ENCODE measurements at places on chromosomes 11 and 22. TPM values are rescaled to one million over a fixed set of nuclear protein-coding genes. Genes with fewer than 3 reads are reported as not detected.

MS4A1 gene
- polyA plus RNA-seq, result 0.13 TPM

DNA sequence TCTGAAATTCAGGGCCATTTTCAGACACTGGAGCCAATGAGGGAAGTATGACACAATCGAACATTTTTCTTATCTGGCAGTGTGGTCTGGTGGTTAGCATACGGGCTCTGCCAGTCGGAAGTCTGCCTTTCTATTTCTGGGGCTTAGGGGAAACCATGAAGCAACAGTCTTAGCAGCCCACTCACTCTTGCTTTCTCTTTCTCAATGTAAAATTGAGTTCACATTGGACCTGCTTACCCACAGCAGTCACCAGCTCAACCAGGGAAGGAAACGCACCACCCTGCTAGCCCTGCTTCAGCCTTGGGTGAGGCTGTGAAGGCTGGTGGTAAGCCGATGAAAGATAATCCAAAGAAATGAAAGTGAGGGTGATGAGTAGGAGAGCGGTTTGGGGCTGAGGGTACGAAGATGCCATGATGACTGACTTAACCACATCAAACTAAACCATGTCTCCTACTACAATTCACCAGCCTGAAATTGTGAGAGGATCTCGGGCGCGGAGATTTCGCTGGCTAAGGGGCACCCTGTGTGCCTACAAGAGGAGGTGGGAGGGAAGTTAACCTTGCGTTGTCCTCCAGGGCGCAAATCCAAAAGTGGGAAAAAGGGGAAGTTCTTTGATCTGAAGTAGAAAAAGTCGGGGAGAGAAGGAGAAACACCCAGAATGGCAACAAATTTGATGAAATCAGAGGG is 2.0 kb upstream of the LMO2 start:
- H3K27ac ChIP-seq, result no peak overlapping the region
- no peak overlapping the region for H3K4me3 ChIP-seq
- H3K27me3 ChIP-seq, result no peaks in the 10 kb centered on the region

GRCh38 chr22:50316114-50317065 is 8.9 kb upstream of the PLXNB2 start:
- H3K36me3 ChIP-seq, result no peaks in the 10 kb centered on the region
- no peak overlapping the region for H3K27ac ChIP-seq
- H3K4me1 ChIP-seq, result no peaks in the 10 kb centered on the region
- H3K27me3 ChIP-seq, result no peaks in the 10 kb centered on the region

DNA sequence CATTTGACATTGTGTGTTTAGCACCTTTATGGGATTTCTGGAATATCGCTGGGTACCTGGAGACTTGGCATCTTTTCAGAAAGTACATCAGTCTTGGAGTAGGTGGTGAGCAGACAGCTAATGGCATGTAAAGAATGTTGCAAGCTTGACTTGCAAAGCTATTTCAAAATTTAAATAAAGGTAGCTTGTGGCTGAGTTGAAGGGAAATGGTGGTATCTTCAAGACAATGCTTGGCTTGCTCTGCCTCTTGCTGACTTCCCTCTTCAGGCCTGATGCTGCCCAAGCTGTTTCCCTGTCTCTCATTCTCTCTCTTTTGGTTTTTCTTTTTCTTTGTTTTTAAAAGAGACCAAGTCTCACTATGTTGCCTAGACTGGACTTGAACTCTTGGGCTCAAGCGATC is 13.2 kb downstream of the ZNRF3 start:
- no peaks in the 10 kb centered on the region for H3K4me1 ChIP-seq
- no peak overlapping the region for H3K27ac ChIP-seq
- DNase-seq, result no peak
- H3K4me3 ChIP-seq, result no peak overlapping the region
- H3K27me3 ChIP-seq, result no peaks in the 10 kb centered on the region

HTR3A gene
- polyA plus RNA-seq, result not detected

DNA sequence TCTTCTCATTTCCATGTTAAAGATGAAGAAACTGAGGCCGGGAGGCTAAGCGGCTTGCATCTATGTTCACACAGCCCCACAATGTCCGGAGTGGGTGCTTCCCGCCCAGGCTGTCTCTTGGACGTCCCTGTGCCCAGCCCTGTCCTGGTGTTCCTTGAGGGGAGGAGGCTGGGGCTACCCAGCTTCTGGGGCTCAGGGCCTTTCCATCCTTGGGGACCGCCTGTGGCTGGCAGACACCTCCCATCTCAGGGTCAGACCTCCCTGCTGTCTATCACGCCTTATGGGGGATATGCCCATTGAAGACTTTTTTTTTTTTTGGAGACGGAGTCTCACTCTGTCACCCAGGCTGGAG is 95.5 kb downstream of the WNT7B start:
- H3K27ac ChIP-seq, result no peak overlapping the region
- H3K4me3 ChIP-seq, result no peak overlapping the region
- DNase-seq, result no peak
- peaks cover 53% of the 10 kb centered on the region for H3K27me3 ChIP-seq
- no peaks in the 10 kb centered on the region for H3K36me3 ChIP-seq
- no peaks in the 10 kb centered on the region for H3K4me1 ChIP-seq

- H3K27me3 ChIP-seq, result 0 out of 2 replicates have a peak, but pooled peaks cover 7% of the 10 kb centered on the region
- H3K27ac ChIP-seq, result no peak overlapping the region
- DNase-seq, result peak; percentile 3
These were observed 48.2 kb upstream of the CEP295 start for GRCh38 chr11:93613231-93613831.

GAL3ST3 gene
- polyA plus RNA-seq, result not detected

DNA sequence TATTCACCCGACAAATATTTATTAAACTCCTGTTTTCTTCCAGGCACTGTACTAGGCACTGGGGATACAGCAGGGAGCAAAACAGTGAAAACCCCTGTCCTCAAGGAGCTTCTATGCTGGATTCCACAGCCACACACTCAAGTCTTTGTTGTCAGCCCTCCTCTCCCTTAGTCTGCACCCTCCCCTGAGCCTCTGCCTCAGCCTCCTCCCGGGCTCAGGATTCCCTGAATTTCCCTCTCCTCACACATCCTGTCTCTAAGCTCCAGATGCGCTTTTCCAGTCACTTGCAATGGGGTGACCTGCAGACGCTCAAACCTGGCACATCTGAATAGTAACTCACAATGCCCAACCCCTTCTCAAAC is 13.5 kb upstream of the TUB start:
- H3K4me3 ChIP-seq, result no peak overlapping the region
- H3K27me3 ChIP-seq, result no peaks in the 10 kb centered on the region
- peaks cover 29% of the 10 kb centered on the region for H3K4me1 ChIP-seq
- no peak overlapping the region for H3K27ac ChIP-seq
- DNase-seq, result no peak

- H3K36me3 ChIP-seq, result no peaks in the 10 kb centered on the region
- no peak for DNase-seq
- H3K4me1 ChIP-seq, result no peaks in the 10 kb centered on the region
- H3K27ac ChIP-seq, result no peak overlapping the region
These were observed 118.3 kb downstream of the BUD13 start for GRCh38 chr11:116654526-116654925.

FERMT3 gene
- 1.5 TPM for polyA plus RNA-seq

RAB38 gene
- 2.5 TPM for polyA plus RNA-seq

GRCh38 chr11:129788278-129788677 is 27.4 kb upstream of the TMEM45B start:
- H3K27ac ChIP-seq, result no peak overlapping the region
- no peaks in the 10 kb centered on the region for H3K36me3 ChIP-seq
- peaks cover 67% of the 10 kb centered on the region for H3K27me3 ChIP-seq
- H3K4me1 ChIP-seq, result no peaks in the 10 kb centered on the region
- no peak overlapping the region for H3K4me3 ChIP-seq
- no peak for DNase-seq

DNA sequence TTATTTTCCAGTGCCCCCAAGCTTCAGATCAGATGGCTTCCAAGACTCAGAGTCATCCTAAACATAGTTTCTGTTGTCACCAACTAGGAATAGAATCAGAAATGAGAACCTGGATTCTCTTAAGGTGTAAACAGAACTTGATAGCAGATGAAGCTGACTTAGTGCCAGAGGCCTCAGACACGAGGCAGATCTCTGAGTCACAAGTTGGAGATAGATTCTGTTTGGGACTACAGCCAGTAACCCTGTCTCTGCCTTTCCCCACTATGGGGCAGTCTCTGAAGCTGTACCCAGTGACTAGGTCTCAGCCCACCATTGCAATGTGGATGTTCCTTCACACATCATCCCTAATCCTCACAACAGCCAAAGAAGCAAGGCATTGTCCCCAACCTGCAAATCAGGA is 25.4 kb downstream of the NEU3 start:
- H3K36me3 ChIP-seq, result no peaks in the 10 kb centered on the region
- H3K27ac ChIP-seq, result no peak overlapping the region
- H3K4me1 ChIP-seq, result 0 out of 2 replicates have a peak, but pooled peaks cover 11% of the 10 kb centered on the region
- peak; percentile 82 for DNase-seq
- no peak overlapping the region for H3K4me3 ChIP-seq
- no peaks in the 10 kb centered on the region for H3K27me3 ChIP-seq

- 0 out of 2 replicates have a peak overlapping the region, but pooled peaks have one; percentile 1 for H3K4me3 ChIP-seq
- DNase-seq, result peak; percentile 77
- H3K36me3 ChIP-seq, result no peaks in the 10 kb centered on the region
- H3K27me3 ChIP-seq, result peaks cover 26% of the 10 kb centered on the region
- peaks cover 18% of the 10 kb centered on the region for H3K4me1 ChIP-seq
- peak overlapping the region; percentile 14 for H3K27ac ChIP-seq
These were observed 4.7 kb downstream of the MPEG1 start for GRCh38 chr11:59207988-59208451.

GRCh38 chr11:44542372-44542771 is 23.1 kb upstream of the CD82 start:
- H3K27ac ChIP-seq, result no peak overlapping the region
- H3K36me3 ChIP-seq, result no peaks in the 10 kb centered on the region
- DNase-seq, result no peak
- peaks cover 9% of the 10 kb centered on the region for H3K27me3 ChIP-seq
- H3K4me1 ChIP-seq, result no peaks in the 10 kb centered on the region

DNA sequence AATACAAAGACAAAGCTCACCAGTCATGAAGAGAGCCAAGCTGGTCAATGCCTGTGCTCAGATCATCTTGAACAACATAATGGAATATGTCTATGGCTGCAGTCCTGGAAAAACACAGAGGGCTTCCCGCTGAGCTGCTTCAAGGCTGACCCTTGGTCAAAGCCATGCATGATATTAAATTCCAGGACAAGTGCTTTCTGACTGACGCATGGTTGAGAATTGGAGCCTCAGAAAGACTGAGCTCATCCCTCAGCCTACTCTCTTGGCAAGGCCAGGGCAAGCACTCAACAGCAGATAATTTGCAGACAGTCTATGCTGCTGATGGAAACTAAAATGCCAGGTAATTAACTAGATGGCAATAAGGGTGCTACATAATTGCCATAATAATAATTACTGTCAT is 89.2 kb downstream of the GALNT18 start:
- no peak overlapping the region for H3K27ac ChIP-seq
- no peaks in the 10 kb centered on the region for H3K27me3 ChIP-seq
- no peaks in the 10 kb centered on the region for H3K4me1 ChIP-seq
- H3K4me3 ChIP-seq, result no peak overlapping the region
- no peaks in the 10 kb centered on the region for H3K36me3 ChIP-seq
- peak; percentile 64 for DNase-seq

GRCh38 chr11:71284525-71285092 is 32.2 kb upstream of the SHANK2 start:
- no peaks in the 10 kb centered on the region for H3K36me3 ChIP-seq
- H3K4me1 ChIP-seq, result peaks cover 21% of the 10 kb centered on the region
- no peak overlapping the region for H3K4me3 ChIP-seq
- H3K27me3 ChIP-seq, result peaks cover 40% of the 10 kb centered on the region
- no peak overlapping the region for H3K27ac ChIP-seq
- DNase-seq, result no peak

GRCh38 chr11:64130618-64131017 is 35.3 kb downstream of the MACROD1 start:
- H3K27me3 ChIP-seq, result no peaks in the 10 kb centered on the region
- H3K4me3 ChIP-seq, result no peak overlapping the region
- H3K27ac ChIP-seq, result no peak overlapping the region
- no peaks in the 10 kb centered on the region for H3K36me3 ChIP-seq

- peaks cover 12% of the 10 kb centered on the region for H3K4me1 ChIP-seq
- no peak overlapping the region for H3K4me3 ChIP-seq
- no peaks in the 10 kb centered on the region for H3K27me3 ChIP-seq
- DNase-seq, result no peak
These were observed 528.4 kb downstream of the METTL15 start for GRCh38 chr11:28636566-28636965.

GRCh38 chr11:85595285-85595884 is 31.8 kb downstream of the DLG2 start:
- H3K27ac ChIP-seq, result no peak overlapping the region
- no peak overlapping the region for H3K4me3 ChIP-seq
- peak; percentile 73 for DNase-seq
- no peaks in the 10 kb centered on the region for H3K36me3 ChIP-seq
- H3K27me3 ChIP-seq, result no peaks in the 10 kb centered on the region
- H3K4me1 ChIP-seq, result no peaks in the 10 kb centered on the region

DNA sequence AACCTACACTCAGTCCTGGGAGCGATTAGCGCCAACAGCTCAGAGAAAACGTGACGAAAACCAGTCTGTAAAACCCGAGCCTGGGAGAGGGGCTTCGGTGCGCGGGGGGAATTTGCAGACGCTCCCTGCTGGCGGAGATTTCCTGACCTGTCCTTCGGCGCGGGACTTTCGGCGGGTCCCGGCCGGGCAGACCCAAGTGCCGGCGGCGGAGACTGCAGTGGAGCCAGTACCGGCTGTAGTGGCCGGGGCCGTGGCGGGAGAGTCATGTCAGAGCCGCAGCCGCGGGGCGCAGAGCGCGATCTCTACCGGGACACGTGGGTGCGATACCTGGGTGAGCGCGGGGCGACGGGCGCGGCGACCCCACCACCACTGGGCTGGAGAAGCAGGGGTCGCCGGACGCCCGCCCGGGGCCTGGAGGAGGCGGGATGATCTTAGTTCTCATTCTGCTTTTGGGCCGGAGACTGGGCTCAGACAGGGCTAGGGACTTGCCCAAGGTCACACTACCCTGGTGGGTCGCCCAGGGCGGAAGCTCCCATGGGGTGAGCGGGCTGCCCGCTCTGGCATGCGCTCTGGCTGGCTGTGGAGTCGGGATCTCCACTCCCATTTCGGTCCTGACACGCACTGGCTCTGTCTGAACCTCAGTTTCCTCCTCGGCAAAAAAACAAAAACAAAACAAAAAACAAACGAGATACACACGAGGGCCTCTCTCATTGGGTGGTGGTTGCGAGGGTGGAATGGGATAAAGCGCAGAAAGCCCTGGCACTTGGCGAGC is at the start of gene MTFP1:
Gene MTFP1 (plus strand): TSS at position 153 of the 772 bp plus-strand sequence. CDS start 112 bp downstream, at position 265.
- DNase-seq, result peak; percentile 74
- H3K4me3 ChIP-seq, result peak within 1 kb of the TSS; percentile 79
- H3K27me3 ChIP-seq, result no peaks in the 10 kb centered on the region
- H3K36me3 ChIP-seq, result no peaks in the 10 kb centered on the region
- peak within 1 kb of the TSS; percentile 97 for H3K27ac ChIP-seq

DNA sequence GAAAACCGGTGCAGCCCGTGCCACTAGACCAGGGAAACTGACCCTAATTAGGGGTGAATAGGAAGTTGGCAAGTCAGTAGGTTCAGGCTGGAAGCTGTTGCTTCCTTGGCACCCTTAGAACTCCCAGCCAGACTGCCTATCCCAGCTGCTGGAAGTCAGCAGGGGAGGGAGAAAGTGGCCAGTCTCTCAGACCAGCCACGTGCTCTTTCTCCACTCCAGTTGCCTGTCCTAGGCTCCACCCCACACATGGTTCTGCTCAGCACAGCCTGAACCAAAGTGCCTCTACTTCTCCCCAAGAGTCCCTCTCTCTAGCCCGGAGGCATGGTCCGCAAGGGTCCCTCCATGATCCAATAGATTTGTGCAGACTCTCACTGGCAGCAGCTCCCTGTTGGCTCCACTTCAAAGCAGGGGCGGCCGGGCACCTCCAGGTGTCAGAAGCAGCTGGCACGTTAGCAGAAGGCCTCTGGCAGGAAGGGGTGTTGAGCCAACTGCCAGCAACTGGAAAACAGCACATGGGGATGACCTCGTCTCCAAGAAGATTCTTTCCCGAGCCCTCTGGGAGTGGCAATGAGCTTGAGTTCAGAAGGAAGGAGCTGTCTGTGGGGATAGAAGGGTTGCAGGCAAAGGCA is 27.7 kb downstream of the ARFGAP2 start:
- no peak overlapping the region for H3K4me3 ChIP-seq
- DNase-seq, result peak; percentile 54
- H3K27ac ChIP-seq, result no peak overlapping the region
- H3K36me3 ChIP-seq, result no peaks in the 10 kb centered on the region
- peaks cover 9% of the 10 kb centered on the region for H3K4me1 ChIP-seq
